ENCODE measurements at places on chromosomes 7 and 10.

DNA sequence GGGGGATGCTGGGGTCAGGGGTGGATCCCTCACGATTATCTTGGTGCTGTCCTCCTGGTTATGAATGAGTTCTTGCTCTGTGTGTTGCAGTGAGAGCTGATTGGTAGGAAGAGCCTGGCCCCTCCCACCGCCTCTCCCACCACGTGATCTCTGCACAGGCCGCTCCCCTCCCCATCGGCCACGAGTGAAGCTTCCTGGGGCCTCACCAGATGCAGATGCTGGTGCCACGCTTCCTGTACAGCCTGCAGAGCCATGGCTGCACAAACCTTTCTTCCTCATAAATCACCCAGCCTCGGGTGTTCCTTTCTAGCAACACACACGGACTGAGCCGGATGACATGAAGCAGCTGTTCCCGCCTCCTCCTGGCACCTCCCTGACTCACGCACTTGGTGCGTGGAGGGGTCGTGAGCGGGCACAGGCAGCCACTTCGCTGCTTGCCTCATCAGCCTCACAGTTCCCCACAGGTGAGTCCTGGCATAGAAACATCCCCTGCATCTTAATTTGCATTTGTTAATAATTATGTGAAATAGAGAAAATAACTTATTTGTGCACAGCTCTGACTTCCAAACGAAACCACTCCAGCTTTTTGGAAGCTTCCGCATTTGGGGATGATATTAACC is 210.8 kb downstream of the ADARB2 start:
- no peak for DNase-seq

DNA sequence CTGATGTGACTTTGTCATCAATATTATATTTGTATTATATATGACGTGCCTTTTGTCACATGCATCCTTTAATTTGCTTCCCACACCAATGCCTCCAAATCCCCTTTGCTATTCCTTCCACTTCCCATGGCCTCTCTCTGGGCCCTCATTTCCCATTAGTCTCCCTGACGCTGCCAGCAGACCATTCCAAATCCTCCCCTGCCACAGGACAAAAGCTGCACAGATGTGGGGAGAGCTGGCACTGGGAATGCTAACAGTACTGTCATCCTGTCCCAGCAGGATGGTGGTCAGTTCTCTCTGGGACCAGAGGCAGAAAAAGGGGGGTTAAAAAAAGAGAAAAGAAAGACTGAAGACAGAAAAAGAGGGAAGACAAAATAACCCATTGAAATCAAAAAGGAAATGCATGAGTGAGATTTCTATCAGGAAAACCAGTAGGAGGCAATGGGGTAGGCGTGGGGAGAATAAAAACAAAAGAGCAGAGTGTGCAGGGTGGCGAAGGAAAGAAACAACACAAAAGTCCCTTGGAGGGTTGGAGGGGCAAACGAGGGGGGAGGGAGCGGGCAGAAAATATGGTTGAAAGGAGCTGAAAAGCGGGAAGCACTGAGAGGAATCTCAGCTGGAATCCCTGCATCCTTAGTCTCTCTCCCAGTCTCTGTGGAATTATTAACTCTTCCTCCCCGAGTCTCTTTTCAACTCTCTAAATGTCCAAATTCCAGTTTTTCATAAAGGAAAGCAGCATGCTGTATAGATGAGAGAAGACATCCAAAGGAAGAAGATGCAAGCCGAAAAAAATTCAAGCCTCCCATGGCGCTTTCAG is 59.2 kb upstream of the PTN start:
- DNase-seq = no peak

- no peak for DNase-seq
Measured at GRCh38 chr7:41189866-41190265, 513.0 kb downstream of the INHBA start.

GRCh38 chr7:140744005-140744404 is 47.5 kb downstream of the NDUFB2 start:
- no peak for DNase-seq

- no peak for DNase-seq
Measured at GRCh38 chr10:73902351-73902750, 8.6 kb upstream of the PLAU start.
